ENCODE measurements at places on chromosomes 11 and 22.

DNA sequence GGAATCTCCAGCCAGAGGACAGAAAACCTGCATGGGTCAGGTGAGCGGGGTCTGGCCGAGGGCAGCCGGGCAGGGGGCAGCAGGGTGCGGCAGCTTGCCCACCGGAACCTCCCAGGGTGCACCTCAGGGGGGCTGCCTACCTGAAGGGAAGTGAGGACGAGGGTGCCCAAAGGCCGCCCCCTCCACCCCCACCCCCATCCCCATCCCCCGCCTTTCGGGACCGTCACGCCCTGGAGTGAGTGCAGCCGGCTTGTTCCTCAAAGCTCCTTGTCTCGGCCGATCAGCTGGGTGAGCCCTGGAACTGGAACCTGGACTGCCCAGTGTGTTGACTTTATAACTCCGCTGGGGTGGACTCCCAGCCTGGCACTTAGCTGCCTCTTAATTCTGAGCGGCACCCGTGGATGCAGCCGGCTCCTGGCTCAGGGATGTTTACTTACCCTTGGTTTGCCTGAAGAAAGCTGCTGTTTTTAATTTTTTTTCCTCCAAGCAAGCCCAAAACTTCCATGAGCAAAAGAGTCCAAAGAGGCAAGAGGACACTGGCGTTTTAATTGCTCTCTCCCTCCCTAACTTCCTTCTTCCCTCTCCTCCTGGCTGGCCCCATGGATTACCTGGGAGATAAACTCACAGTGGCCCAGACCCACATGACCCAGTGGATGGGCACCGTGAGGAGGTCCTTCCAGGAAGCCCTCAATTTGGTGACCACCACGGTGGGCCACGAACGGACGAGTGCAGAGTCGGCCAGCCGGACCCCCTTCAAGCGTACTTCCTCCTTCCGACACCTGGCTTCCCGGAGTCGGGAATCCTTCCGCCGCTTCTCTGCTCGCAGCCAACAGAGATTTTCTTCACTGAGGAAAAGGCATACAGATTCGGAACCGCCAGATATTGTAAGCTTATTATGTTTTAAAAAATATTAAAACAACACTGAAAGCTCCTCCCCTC lies 87.8 kb upstream of the CRYBB3 start:
- no peak for DNase-seq

DNA sequence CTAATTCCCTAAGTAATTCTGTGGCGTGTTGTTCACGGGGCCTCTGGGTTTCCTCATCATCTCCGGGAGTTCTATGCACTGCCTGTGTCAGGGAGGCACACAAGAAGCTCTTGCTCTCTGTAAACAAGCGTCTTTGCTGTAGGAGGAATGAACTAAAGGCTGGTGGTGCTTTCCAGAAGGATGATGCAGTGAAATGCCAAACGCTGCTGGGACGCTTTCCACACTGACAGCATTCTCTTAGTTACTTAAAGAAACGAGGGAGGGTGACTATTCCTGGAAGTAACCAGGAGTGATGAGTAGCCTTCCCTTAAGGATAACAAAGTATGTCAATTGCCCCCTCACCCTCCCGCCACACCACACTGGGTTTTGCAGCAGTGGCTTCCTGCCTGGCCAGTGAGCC lies 38.5 kb upstream of the NUP50 start:
- DNase-seq = no peak

GRCh38 chr11:72227316-72228228 lies 3.0 kb downstream of the INPPL1 start:
- DNase-seq = peak; percentile 28

DNA sequence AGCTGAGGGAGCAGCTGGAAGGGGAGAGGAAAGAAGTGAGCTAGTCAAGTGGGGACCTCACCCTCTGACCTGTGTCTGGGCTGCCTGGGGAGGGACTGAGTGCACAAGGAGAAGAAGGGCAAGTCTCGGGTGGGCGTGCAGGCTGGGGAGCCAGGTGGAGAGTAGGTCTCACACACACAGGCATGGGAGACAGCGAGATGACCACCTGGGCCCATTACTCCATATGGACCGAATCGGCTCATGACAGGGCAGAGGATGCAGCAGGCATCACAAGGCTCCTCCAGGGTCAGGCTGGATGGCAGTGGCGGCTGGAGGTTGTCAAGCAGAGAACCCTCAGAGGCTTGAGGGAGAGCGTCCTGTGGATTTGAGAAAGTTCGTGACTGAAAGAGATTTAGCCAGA lies 63.5 kb downstream of the CEP164 start:
- peak; percentile 75 for DNase-seq

- DNase-seq = no peak
These were observed 40.5 kb downstream of the NCAM1 start for GRCh38 chr11:113001709-113002108.
